ENCODE measurements at places on chromosomes 6 and 20.

GRCh38 chr6:51339728-51340127 lies 521.1 kb downstream of the TFAP2B start:
- DNase-seq: no peak

- no peak for DNase-seq
Observed at GRCh38 chr20:8849990-8850389, 218.9 kb upstream of the PLCB4 start.

- DNase-seq: no peak
Observed at GRCh38 chr20:55540013-55540412, 465.3 kb downstream of the CBLN4 start.

GRCh38 chr6:129124347-129124746 lies 241.4 kb downstream of the LAMA2 start:
- no peak for DNase-seq

DNA sequence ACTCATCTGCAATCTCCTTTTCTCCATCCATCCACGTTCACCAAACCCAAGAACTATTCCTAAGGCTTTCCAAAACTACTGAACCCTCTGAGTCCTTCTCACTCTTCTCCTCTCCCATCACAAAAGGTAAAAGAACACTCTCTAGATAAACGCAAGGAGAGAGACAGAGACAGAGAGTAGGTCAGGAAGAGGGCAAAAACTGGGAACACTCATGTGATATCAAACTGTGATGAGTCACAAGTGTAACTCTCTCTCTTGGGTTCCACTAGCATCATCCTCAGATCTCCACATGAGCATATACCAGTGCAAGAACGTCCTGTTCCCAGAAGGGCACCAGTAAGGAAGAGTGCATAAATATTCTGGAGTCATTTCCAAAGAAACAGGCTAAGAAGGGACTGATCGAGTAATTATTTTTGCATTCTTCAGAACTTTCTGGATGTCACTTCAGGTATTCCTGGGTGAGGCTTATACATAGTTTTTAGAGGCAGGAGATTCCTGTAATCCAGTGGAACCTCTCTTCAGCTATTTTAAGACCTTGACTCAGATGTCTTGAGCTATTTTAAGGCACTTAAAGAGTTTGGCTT lies 47.3 kb upstream of the STXBP5 start:
- DNase-seq: no peak

DNA sequence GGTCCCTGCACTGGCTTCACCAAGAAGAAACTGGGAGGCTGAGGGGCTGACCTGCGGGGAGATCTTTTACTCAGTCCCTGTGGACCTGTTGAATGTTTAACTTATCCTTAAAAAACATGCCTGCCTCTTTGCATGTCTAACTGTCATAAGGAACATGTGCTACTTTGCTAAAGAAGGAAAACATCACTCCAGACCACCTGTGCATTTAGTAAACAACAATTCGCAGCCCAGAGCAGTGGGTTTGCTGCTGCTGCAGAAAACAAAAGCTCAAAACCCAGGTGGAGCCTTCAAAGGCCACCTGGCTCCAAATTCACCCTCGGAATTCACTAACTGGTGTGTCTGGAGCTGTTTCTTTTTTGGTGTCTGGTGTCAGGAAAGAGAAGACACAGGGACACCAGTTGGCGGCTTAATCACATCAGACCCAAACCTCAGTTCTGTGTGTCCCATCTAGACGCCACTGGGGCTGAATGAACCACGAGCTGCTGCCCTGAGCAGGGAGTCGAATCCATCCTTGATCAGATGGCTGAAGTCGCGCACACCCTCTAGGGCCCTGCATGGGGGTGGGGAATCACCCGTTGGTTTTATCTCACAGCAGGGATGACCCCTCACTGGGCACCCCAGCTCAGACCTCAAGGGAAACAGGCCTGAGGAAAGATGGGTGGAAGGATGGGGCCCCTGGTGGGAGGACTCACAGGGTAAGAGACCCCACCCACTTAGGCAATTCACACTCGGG lies 344.3 kb downstream of the PREX1 start:
- DNase-seq: no peak

GRCh38 chr6:132763269-132763668 lies 5.6 kb upstream of the VNN2 start:
- DNase-seq: peak; percentile 36

DNA sequence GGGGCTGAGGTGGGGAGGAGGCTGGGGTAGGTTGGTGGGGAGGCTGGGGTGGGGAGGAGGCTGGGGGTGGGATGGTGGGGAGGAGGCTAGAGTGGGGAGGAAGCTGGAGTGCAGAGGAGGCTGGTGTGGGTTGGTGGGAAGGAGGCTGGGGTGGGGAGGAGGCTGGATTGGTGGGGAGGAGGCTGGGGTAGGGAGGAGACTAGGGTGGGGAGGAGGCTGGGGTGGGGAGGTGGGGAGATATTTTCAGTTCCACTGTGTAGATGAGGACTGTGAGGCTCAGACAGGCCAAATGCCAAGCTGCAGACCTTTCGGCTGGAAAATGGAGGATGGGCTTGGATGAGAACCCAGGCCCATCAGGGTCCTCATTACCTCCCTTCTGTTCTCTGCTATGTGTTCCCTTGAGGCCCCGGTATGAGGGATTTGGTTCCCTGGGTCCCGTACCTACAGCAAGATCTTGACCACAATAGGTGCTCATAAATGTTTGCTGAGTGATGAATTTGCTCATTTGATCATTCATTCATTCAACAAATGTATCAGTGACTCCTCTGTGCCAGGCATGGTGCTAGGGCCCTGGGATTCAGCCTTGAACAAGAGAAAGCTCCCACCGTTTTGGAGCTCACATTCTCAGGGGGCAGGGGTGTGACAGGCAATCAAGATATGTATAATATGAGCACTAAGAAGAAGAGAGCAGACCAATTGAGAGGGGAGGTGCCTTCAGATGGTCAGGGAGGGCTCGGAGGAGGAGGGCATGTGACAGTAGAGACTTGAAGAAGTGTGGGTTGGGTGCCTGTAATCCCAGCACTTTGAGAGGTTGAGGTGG lies 36.1 kb upstream of the NOL4L start:
- peak; percentile 71 for DNase-seq

GRCh38 chr20:382291-383115 lies 1.9 kb downstream of the TRIB3 start:
- DNase-seq: no peak

DNA sequence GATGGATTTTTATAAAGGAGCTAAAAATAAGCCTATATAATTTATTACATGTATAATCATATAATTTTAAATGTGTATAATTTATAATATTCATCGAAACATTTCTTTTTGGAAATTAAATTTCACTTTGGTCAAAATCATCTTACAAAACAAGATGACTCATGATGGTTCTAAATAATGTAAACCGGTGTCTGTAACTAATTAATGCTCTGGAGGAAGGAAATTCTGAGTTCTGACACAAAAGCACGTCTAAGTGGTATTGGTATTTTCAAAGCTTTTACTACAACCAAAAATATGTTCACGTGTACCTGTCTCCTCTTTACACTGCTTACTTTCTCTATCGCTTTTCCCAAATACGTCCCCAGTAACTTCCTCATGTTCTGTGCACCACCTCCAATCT lies 134.1 kb downstream of the MTHFD1L start:
- no peak for DNase-seq

GRCh38 chr20:50522053-50522674 lies 12.0 kb downstream of the PTPN1 start:
- DNase-seq: no peak

DNA sequence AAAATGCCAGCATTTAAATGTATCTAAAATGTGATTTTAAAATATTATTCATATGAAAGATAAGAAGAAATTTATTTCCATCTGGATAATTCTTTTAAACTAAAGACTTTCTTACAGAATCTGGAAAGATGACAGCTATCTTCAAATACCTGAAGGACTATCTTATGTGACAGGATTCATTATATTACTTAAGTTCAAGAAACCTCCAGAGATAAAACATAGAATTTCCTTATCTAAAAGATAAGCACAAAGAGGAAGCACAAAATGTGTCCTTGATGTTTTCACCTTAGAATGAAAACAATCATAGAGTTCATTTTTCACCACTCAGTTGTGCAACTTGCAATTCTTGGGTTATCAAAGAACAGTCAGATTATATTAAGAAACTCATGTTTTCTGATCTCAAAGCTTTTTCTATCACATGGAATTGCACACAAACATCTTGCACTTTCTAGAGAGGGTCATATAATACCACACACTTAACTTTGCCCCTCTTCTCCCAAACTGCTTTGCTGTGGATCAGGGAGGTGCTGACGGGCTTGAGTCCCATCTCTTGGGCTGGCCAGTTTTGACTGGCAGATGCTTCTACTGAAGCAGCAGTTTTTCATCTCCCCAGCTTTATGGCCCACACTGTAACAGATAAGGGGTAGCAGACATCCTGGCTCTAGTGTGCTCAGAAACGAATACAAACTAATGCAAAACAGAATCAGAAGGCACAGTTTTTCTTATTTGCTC lies 467.4 kb downstream of the CDC5L start:
- DNase-seq: no peak

DNA sequence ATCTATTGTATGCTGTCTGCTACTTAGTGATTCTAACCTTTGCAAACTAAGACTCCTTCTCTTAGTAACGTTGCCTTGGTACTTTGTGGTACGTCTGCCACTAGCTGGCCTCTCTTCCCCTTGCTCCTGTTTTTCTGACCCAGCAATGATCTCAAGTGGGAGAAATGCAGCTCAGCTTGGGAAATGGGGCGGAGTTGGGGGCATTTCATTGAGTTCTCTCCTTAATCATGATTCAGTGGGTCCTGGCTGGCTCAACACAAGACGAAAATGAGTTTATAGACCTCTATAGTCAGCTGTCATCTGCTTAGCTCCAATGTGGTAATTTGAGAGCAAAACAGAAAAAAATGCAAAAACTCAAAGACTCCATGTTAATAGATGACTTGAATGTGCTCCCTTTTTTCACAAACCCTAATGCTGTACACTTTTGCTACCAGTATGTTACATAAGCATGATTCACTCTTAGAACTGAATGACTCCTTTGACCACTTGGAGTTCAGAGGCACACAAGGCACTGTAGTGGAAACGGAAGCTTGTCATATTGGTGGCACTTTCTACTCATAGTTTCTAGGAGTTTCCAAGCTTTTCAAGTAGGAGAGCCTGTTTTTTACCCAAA lies 55.3 kb upstream of the SOX4 start:
- DNase-seq: no peak

GRCh38 chr6:57127763-57128162 lies 37.8 kb downstream of the ZNF451 start:
- DNase-seq: no peak

DNA sequence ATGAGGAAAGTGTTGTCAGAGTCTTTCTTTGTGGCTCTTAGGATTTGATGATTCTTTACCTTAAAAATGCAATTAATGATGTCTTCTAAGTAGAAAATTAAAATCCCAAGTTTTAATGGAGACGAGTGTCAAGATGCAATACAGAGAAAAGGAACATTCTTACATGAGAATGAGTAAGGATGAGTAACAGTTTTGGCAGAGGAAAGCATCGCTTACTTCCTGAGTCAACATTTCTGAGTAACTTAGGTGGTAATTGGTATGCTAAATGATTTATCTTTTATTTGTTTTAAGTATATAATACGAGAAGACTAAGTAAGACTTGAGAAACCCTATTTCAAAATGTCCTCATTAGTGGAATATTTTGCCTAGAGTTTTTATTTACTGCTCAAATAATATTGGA lies 101.3 kb downstream of the RTN4IP1 start:
- DNase-seq: no peak

DNA sequence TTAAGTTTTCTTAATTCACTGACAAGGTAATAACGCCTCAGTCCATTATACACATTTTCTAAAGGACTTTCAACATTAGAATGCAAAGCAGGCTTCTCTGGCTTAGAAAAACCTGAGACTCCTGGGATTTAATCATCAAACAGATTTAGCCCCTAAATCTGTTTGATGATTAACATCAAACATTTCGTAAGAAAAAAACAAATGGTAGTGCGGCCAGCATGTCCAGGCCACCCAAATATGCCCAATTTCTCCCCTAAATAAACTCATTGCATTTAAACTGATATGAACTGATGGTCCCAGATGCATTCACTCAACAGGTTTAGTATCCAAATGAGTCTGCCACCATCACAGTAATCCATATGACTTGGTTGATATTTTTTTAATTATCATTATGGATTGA lies 6.2 kb downstream of the TMEM74B start:
- DNase-seq: no peak

GRCh38 chr20:49633643-49634042 lies 65.7 kb upstream of the PTGIS start:
- DNase-seq: no peak

DNA sequence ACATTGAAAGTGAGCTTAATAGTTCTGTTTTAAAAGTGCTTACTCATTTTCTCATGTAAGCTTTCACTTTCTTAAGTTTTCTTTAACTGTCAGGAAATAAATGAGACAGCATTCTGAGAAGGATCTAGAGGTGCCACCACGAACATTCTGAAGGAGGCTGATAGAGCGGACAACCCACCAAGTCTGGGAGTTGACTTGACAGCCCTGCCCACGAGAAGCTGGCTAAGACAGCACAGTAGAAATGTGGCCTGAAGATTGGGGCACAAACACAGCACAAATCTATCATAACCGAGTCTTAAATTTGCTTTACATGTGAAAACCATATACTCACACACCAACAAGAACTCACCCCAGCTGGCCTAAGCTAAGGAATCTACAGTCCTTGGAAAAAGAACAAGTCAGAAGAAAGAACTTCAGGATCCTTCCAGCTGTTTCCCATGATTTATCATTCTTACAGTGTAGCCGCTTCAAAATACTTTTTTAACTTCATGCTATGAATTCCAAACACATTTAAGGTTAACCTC lies 144.2 kb upstream of the TNFAIP3 start:
- no peak for DNase-seq

DNA sequence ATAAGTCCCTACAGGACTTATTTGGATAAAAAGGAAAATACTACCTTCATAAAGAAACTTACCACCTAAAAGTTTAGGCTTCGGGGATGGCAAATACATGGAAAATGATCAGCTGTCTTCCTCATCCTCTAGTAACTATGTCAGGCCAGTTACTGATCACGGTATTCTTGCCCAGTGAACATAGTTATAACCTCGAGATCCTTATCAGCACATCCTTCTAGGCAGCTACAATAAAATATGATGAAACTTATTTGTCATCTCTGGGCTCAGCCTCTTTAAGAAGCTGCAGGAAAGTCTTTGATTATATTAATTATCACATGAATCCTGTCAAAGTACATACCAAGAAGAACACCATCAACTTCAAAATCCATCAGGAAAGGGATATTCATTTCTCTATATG lies 41.8 kb downstream of the SF3B5 start:
- DNase-seq: no peak

GRCh38 chr6:121816361-121816760 lies 380.9 kb downstream of the GJA1 start:
- DNase-seq: no peak

DNA sequence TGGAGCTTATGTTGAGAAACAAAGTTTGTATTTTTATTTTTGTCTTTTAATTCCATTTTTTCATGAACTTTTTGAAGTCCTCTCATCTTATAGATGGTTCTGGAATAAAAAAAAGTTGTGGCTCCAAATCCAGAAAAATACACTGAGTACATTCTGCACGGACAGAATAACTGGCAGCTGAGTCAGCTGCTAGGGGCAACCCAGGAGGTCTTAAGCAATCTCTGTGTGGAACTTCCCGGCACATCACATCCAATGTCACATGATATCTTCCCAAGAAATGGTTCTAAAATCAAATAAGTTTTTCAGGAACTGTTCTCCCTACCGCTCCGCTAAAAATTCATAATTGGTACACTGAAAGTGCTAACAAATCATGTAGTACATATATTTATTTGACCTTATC lies 29.8 kb downstream of the SLC13A3 start:
- DNase-seq: no peak

All from GM12891 (cell line).